ENCODE measurements at places on chromosomes 6 and 20.

GRCh38 chr6:134240665-134241431 lies 77.1 kb downstream of the SGK1 start:
- peaks cover 48% of the 10 kb centered on the region for H3K4me1 ChIP-seq
- H3K4me3 ChIP-seq: peak overlapping the region; percentile 19
- H3K27ac ChIP-seq: peak overlapping the region; percentile 81
- H3K36me3 ChIP-seq: peaks cover 11% of the 10 kb centered on the region
- DNase-seq: peak; percentile 61

DNA sequence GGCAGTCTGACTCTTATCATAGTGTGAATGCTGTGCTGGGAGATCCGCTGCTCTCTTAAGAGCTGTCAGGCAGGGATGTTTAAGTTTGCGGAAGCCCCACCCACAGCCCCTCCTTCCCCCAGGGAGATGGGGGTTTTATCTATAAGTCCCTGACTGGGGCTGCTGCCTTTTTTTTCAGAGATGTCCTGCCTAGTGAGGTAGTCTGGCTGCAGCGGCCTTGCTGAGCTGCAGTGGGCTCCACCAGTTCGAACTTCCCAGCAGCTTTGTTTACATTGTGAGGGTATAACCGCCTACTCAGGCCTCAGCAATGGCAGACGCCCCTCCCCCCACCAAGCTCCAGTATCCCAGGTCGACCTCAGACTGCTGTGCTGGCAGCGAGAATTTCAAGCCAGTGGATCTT lies 75.7 kb upstream of the UST start:
- no peaks in the 10 kb centered on the region for H3K36me3 ChIP-seq
- DNase-seq: no peak
- no peaks in the 10 kb centered on the region for H3K4me1 ChIP-seq
- no peak overlapping the region for H3K4me3 ChIP-seq
- peaks cover under 1% of the 10 kb centered on the region for H3K27me3 ChIP-seq
- H3K27ac ChIP-seq: no peak overlapping the region

DNA sequence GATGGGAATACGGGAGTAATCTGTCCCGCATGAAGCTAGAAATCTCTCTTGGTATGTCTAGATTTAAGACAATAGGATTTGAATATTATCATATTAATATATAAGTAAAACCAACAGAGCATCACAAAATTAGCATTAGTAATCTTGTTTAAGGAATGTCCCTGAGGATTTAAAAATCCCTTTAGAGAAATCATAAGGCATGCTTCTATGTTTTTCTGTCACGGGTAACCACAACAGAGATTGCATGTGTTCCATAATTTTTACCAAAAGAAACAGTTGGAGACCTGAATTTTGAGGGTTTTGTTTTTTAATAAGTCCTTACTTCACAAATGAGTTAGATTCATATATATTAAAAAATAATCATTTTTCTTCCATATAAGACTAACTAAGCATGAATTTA lies 146.8 kb downstream of the GJA1 start:
- H3K36me3 ChIP-seq: no peaks in the 10 kb centered on the region
- no peak for DNase-seq
- H3K27ac ChIP-seq: no peak overlapping the region

GRCh38 chr6:108897371-108897770 lies 49.1 kb downstream of the ARMC2 start:
- H3K27ac ChIP-seq: no peak overlapping the region
- H3K4me3 ChIP-seq: no peak overlapping the region
- peaks cover 53% of the 10 kb centered on the region for H3K4me1 ChIP-seq
- DNase-seq: no peak
- H3K36me3 ChIP-seq: peaks cover 14% of the 10 kb centered on the region

DNA sequence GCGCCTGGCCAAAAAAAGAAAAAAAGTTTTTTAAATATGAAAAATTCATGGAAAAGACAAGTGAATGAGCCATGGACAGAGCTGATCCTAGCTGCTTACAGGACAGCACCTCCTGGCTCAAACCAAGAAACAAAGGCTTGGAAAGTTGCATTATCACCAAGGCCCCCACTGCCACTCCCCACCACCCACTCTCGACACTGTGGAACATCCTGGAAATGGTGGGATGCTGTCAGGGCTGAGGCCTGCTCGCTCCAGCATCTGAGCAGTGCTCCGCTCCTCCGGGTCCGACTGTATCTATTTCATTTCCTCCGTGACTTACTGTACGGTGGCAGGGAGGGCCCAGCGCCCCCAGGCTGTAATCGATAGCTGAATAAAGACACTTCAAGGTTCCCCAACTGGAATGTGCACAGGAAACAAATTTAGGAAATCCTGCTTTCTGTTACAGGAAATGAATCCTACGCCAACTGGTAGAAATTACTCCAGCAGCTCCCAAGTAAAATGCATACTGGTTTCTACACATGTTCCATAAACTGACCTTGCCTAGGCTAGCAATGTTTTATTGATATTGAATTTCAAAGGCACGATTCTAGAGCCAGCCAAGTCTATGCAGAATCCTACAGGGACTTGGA lies 109.5 kb upstream of the NFATC2 start:
- no peak overlapping the region for H3K4me3 ChIP-seq
- H3K27ac ChIP-seq: no peak overlapping the region
- DNase-seq: no peak
- H3K4me1 ChIP-seq: no peaks in the 10 kb centered on the region

- DNase-seq: no peak
- no peaks in the 10 kb centered on the region for H3K36me3 ChIP-seq
- H3K4me1 ChIP-seq: no peaks in the 10 kb centered on the region
- H3K4me3 ChIP-seq: no peak overlapping the region
- H3K27me3 ChIP-seq: peaks cover 7% of the 10 kb centered on the region
These were observed 91.2 kb upstream of the SULF2 start for GRCh38 chr20:47876311-47877088.

GRCh38 chr6:154370545-154370944 lies 13.9 kb upstream of the IPCEF1 start:
- no peak overlapping the region for H3K27ac ChIP-seq
- H3K4me1 ChIP-seq: no peaks in the 10 kb centered on the region
- no peak overlapping the region for H3K4me3 ChIP-seq
- no peaks in the 10 kb centered on the region for H3K36me3 ChIP-seq
- H3K27me3 ChIP-seq: no peaks in the 10 kb centered on the region

GRCh38 chr6:13411484-13411883 lies 75.9 kb downstream of the GFOD1 start:
- H3K4me1 ChIP-seq: no peaks in the 10 kb centered on the region
- no peak for DNase-seq
- H3K36me3 ChIP-seq: peaks cover 5% of the 10 kb centered on the region
- no peak overlapping the region for H3K4me3 ChIP-seq
- no peak overlapping the region for H3K27ac ChIP-seq

DNA sequence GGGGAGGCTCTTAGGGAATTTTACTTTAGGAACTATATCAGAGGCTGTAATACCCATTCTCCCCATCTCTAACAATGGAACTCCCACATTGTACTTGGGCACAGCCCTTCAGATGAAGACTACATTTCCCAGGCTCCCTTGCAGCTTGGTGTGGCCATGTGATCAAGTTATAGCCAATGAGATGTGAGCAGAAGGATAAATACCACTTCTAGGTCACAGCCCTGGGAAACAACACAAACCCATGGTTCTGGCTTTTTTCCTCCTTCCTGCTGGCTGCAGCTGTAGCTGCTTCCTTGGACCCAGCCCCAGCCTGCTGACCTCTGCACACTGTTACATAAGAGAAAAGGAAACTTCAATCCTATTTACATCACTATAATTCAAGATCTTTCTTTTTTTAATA lies 445.9 kb upstream of the JARID2 start:
- peaks cover 3% of the 10 kb centered on the region for H3K27me3 ChIP-seq
- H3K36me3 ChIP-seq: no peaks in the 10 kb centered on the region
- H3K27ac ChIP-seq: no peak overlapping the region
- H3K4me3 ChIP-seq: no peak overlapping the region
- peaks cover 11% of the 10 kb centered on the region for H3K4me1 ChIP-seq
- peak; percentile 5 for DNase-seq

GRCh38 chr20:45735988-45736387 lies 13.8 kb downstream of the SPINT4 start:
- peaks cover 16% of the 10 kb centered on the region for H3K27me3 ChIP-seq
- H3K27ac ChIP-seq: no peak overlapping the region
- H3K4me1 ChIP-seq: no peaks in the 10 kb centered on the region
- DNase-seq: no peak
- H3K36me3 ChIP-seq: no peaks in the 10 kb centered on the region

DNA sequence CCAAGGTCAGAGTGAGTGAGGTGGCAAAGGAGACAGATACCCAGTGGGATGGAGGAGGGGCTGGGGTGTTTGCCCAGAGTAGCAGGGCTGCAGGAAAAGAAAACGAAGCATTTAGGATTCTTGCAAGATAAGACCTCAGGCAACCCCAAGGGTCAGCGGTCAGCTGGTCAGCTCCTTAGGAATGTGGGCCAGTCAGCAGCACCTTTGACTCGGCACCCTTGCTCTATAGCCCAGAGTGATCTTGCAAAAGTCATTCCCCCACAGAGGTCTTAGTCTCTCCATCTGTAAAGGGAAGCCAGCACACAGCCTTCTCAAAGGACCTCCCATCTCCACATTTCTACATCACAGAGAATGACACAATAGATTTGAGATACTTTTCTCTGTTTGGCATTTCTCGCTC lies 56.7 kb downstream of the VEGFA start:
- H3K4me3 ChIP-seq: no peak overlapping the region
- no peak for DNase-seq
- no peak overlapping the region for H3K27ac ChIP-seq
- no peaks in the 10 kb centered on the region for H3K4me1 ChIP-seq

- H3K27me3 ChIP-seq: no peaks in the 10 kb centered on the region
- H3K27ac ChIP-seq: no peak overlapping the region
- no peak overlapping the region for H3K4me3 ChIP-seq
- peaks cover 49% of the 10 kb centered on the region for H3K36me3 ChIP-seq
- H3K4me1 ChIP-seq: peaks cover 40% of the 10 kb centered on the region
These were observed 31.3 kb downstream of the TTI1 start for GRCh38 chr20:38001981-38002380.

DNA sequence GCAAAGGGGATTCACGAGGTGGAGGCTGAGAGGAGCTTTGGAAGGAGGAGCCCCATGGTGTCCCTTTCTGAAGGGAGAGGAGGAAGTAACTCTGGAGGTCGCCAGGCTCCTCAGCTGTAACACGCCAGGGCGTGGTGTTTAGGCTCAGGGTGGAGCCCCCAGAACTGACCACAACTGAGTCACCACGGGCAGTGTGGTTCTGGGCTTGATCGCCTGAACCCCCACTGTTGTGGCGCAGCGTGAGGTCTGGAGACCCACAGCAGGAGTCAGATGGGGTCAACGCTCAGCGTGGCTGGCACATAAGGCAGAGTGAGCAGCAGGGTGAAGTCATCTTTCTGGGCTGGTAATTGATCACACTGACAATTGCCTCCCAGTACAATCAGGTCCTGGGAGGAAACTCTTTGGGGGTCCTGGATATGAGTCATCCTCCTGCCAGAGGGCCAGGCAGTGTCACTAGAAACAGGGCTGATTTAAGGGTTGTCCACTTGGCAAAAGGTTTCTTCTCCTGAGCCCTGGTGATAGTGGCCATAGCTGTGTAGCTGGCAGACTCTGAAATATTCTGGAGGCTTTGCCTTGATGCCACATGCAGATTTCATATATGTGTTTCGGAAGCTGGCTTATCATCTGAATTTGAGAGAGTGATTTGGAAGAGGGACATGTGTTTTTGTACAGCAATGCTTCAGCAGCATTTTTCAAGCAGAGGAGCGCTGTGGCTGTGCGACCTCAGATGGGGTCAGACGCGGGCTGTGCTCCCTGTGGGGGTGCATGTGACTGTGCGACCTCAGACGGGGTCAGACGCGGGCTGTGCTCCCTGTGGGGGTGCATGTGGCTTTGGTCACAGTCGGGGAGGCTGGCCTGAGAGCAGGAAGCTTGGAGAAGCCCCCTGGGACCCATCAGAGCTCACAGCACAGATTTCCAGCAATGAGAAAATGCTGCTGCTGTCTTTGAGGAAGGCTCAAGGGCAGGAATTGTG lies 50.0 kb downstream of the SYNJ2 start:
- peaks cover 49% of the 10 kb centered on the region for H3K36me3 ChIP-seq
- DNase-seq: peak; percentile 27
- peak overlapping the region; percentile 69 for H3K27ac ChIP-seq
- peak overlapping the region; percentile 31 for H3K4me3 ChIP-seq

DNA sequence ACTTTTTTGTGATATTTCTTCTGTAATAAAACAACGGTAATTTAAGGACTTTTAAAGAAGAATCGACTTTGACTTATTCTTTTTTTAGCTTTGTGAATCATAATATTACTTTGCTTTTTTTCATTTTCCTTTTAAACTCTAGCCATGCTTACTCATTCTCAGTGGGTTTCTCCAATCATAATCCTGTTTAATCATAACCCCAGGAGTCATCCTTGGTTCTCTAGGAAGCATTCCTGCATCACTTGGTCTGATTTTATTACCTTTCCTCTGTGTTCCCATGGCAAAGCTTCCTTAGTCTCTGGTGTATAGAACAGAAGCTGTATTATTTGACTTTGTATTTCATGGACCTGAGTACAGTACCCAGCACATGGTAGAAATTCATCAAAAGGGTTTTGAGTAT lies 223.5 kb downstream of the CDKAL1 start:
- H3K4me1 ChIP-seq: no peaks in the 10 kb centered on the region
- no peaks in the 10 kb centered on the region for H3K27me3 ChIP-seq
- H3K36me3 ChIP-seq: peaks cover 7% of the 10 kb centered on the region
- H3K27ac ChIP-seq: no peak overlapping the region
- H3K4me3 ChIP-seq: no peak overlapping the region

- no peak for DNase-seq
- H3K27ac ChIP-seq: no peak overlapping the region
- peaks cover 10% of the 10 kb centered on the region for H3K27me3 ChIP-seq
- no peak overlapping the region for H3K4me3 ChIP-seq
- H3K36me3 ChIP-seq: no peaks in the 10 kb centered on the region
- H3K4me1 ChIP-seq: no peaks in the 10 kb centered on the region
These were observed 136.5 kb upstream of the PDE10A start for GRCh38 chr6:165799391-165800153.

- no peaks in the 10 kb centered on the region for H3K36me3 ChIP-seq
- DNase-seq: peak; percentile 14
- no peak overlapping the region for H3K4me3 ChIP-seq
- H3K27ac ChIP-seq: peak overlapping the region; percentile 45
These were observed 176.4 kb downstream of the ARID1B start for GRCh38 chr6:156953479-156954146.

DNA sequence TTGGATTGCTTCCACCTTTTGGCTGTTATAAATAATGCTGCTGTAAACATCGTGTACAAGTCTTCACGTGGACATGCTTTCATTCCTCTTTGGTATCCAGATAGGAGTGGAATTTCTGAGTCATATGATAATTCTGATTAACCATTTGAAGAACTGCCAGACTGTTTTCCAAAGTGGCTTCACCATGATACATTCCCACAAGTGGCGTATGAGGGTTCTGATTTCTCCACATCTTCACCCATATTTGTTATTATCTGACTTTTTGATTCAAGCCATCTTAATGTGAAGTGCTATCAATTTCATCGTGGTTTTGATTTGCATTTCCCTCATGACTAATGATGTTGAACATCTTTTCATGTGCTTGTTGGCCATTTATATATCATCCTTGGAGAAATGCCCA lies 2.9 kb upstream of the SNRPB start:
- peaks cover 22% of the 10 kb centered on the region for H3K36me3 ChIP-seq
- peaks cover 30% of the 10 kb centered on the region for H3K4me1 ChIP-seq
- no peak overlapping the region for H3K27ac ChIP-seq
- no peak for DNase-seq
- no peaks in the 10 kb centered on the region for H3K27me3 ChIP-seq
- no peak overlapping the region for H3K4me3 ChIP-seq
